Activated T-helper 1 cell treated with anti-CD3 and anti-CD28 coated beads, Interleukin-12 subunit alpha, Interleukin-12 subunit beta, Interleukin-2, Interleukin-4 antibody, amounts not matched to agents 30 ng/mL and 10 ng/mL and 1 ng/mL, durations not matched to agents 14 hours and 24 hours and 36 hours (primary cell): ENCODE measurements at places on chromosomes 13 and 19. TPM values are rescaled to one million over a fixed set of nuclear protein-coding genes. Genes with fewer than 3 reads are reported as not detected.

- DNase-seq: no peak
- no peaks in the 10 kb centered on the region for H3K4me1 ChIP-seq
- H3K36me3 ChIP-seq: no peaks in the 10 kb centered on the region
- no peak overlapping the region for H3K27ac ChIP-seq
Observed at GRCh38 chr13:103306163-103306562, 239.9 kb upstream of the SLC10A2 start.

GRCh38 chr19:18999896-19000620 lies 33.3 kb downstream of the SUGP2 start:
- H3K36me3 ChIP-seq: peaks cover 30% of the 10 kb centered on the region
- no peak overlapping the region for H3K4me3 ChIP-seq
- no peak overlapping the region for H3K27ac ChIP-seq
- peaks cover 13% of the 10 kb centered on the region for H3K4me1 ChIP-seq

- no peaks in the 10 kb centered on the region for H3K36me3 ChIP-seq
- no peaks in the 10 kb centered on the region for H3K27me3 ChIP-seq
- H3K4me1 ChIP-seq: no peaks in the 10 kb centered on the region
- H3K4me3 ChIP-seq: peak overlapping the region; percentile 37
Observed at GRCh38 chr19:53037101-53038097, 7.1 kb upstream of the ERVV-2 start.

GRCh38 chr13:35995136-35995535 lies 136.0 kb downstream of the DCLK1 start:
- H3K27ac ChIP-seq: no peak overlapping the region
- H3K4me1 ChIP-seq: no peaks in the 10 kb centered on the region
- no peak for DNase-seq
- H3K27me3 ChIP-seq: no peaks in the 10 kb centered on the region

- no peak for DNase-seq
- peaks cover 4% of the 10 kb centered on the region for H3K4me1 ChIP-seq
- peaks cover 38% of the 10 kb centered on the region for H3K36me3 ChIP-seq
- H3K4me3 ChIP-seq: no peak overlapping the region
- H3K27ac ChIP-seq: no peak overlapping the region
- H3K27me3 ChIP-seq: no peaks in the 10 kb centered on the region
Observed at GRCh38 chr19:46697204-46697960, 19.5 kb downstream of the PRKD2 start.

DNA sequence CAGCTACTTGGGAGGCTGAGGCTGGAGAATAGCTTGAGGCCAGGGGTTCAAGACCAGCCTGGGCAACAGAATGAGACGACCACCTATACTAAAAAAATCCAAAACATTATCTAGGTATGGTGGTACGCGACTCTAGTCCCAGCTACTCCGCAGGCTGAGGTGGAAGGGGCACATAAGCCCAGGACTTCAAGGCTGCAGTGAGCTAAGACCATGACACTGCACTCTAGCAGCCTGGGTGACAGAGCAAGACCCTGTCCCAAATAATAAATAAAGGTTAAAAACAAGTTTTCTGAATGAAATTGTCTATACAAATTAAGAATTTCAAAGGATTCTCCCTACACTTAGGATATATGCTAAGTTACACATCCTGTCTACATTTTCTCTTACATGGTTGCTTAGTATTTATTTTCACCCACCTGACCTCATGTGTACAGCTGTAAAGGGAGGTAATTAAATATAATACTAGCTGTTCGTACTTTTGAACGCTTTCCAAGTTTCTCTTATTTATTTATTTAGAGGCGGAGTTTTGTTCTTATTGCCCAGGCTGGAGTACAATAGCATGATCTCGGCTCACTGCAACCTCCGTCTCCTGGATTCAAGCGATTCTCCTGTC lies 1.6 kb downstream of the SLC25A30 start:
- H3K4me1 ChIP-seq: peaks cover 18% of the 10 kb centered on the region
- H3K4me3 ChIP-seq: peak overlapping the region; percentile 94
- peak overlapping the region; percentile 92 for H3K27ac ChIP-seq
- DNase-seq: no peak
- no peaks in the 10 kb centered on the region for H3K27me3 ChIP-seq
- H3K36me3 ChIP-seq: peaks cover 3% of the 10 kb centered on the region

GRCh38 chr13:112349681-112350080 lies 26.5 kb upstream of the SPACA7 start:
- no peak overlapping the region for H3K4me3 ChIP-seq
- no peak for DNase-seq
- no peaks in the 10 kb centered on the region for H3K4me1 ChIP-seq
- no peaks in the 10 kb centered on the region for H3K36me3 ChIP-seq
- peaks cover 21% of the 10 kb centered on the region for H3K27me3 ChIP-seq
- no peak overlapping the region for H3K27ac ChIP-seq

DNA sequence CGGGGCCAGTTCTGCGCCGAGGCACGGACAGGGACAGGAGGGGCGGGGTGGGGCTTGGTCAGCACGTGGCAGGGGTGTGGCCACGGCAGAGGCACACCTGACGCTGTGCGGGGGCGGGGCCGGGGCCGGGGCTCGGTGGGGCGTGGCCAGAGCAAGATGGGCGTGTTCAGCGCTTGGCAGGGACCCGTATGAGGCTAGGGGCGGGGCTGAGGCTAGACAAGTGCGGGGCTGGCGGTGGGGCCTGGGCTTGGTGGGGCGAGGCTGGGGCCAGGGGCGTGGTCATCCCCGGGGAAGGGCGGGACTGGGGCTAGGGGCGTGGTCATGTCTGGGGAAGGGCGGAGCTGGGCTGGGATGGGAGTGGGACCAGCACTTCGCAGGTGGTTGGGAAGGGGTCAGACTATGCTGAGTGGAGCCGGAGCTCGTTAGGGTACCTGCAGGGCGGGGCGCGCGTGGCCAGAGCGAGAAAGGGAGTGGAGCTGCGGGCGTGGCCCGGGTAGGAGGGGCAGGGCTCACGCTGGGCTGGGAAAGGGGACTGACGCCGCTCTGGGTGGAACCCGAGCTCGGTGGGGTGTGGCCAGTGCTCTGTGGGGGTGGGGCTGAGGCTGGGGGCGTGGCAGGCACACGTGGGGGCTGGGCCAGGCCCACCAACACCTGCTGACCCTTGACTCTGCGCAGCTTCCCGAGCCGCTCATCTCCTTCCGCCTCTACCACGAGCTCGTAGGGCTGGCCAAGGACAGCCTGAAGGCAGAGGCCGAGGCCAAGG lies 12.8 kb downstream of the POLR2E start:
- peak; percentile 72 for DNase-seq
- peaks cover 26% of the 10 kb centered on the region for H3K4me1 ChIP-seq
- peaks cover 30% of the 10 kb centered on the region for H3K36me3 ChIP-seq
- no peak overlapping the region for H3K4me3 ChIP-seq
- no peaks in the 10 kb centered on the region for H3K27me3 ChIP-seq
- H3K27ac ChIP-seq: peak overlapping the region; percentile 34

GRCh38 chr13:21453387-21454081 lies 5.6 kb downstream of the ZDHHC20 start:
- peaks cover 22% of the 10 kb centered on the region for H3K36me3 ChIP-seq
- no peak overlapping the region for H3K27ac ChIP-seq
- peaks cover 38% of the 10 kb centered on the region for H3K4me1 ChIP-seq

The MUC16 gene
- not detected in 2 replicates for total RNA-seq

The ZNF99 gene
- not detected in 2 replicates for total RNA-seq

The SHKBP1 gene
- 102 and 113 TPM in 2 replicates for total RNA-seq

The SMIM44 gene
- not detected in 2 replicates for total RNA-seq

The SLC17A7 gene
- 0.16 TPM in 1 of 2 replicates, not detected in the other for total RNA-seq

The ETV2 gene
- total RNA-seq: 0.98 and 1.0 TPM in 2 replicates

The SHISA2 gene
- total RNA-seq: 9.4 and 9.5 TPM in 2 replicates
